Neural crest cell (in vitro differentiated cells): ENCODE measurements at places on chromosomes 5 and 9.
A peak's percentile ranks its signal among the peaks of the same experiment; 100 is the strongest.

DNA sequence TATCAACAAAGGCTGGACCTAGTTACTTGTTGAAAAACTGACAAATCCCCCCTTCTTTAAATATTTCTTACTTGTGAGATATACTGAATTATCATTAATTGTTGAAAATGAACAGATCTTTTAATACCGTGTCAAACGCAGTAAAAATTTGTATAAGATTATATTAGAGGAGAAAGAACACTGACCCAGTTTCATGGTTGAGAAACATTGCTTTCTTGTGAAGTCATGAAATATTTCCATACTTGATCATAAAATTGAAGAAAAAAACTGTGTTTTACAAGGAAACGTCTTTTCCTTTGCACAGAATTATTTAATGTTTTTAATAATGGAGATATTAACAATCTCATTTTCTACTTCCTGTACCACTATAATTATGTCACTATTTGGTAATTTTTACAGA, 45.8 kb downstream of the MOCS2 start:
- DNase-seq, result no peak

DNA sequence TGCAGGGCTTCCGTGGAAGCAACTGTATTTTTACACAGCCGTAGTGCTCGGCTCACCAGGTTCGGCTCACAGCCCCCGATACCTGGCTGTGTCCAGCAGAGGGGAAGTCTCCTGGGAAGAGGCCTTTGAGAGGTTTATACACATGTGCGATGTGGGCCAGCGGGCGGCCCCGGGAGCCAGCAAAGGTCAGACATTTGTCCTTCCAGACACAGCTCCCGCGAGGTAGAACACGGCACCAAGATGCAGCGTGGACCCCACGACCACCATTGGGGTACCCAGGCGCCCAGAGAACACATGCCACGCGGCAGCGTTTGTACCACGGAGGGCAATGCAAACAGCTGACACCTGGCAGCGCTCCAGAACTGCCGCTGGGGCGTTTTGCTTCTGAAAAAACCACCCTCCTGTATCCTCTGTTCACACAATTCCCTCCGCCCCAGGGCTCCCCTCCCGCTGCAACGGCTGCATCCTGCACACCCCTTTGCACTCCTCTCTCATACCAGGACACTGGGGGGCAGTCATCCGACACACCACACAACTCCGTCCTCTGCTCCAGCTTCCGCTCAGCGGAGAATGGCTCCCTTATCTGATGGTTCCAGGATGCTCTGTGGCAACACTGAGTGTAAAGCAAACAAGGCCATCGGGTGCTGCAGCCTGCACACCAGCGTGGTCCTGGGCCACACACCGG, 235.3 kb downstream of the SYK start:
- DNase-seq, result peak; percentile 52

GRCh38 chr5:125210242-125210947, 464.0 kb upstream of the ZNF608 start:
- DNase-seq, result no peak

DNA sequence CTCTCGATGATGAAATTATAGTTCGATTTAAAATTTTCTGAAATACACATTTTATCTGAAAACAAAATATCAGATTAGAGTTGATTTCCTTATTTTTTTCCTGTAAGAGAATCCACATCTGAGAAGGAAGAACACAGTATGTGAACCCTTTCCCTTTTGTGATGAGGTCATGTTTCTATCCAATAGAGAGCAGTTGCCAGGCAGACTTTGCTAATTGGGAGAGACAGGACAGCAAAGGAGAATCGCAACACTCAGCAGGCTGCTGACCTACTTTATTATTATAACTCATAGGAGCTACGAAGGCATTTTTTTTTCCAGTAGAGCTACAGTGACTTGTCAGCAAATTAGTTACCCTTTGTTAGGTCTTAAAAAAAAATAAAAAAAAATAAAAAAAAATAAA, 242.1 kb downstream of the HCN1 start:
- no peak for DNase-seq

- no peak for DNase-seq
Measured at GRCh38 chr9:28650327-28650726, 1077.0 kb upstream of the C9orf72 start.

- DNase-seq, result no peak
Measured at GRCh38 chr5:97093193-97093592, 49.2 kb downstream of the LIX1 start.

- no peak for DNase-seq
Measured at GRCh38 chr5:12526113-12526512, 621.9 kb upstream of the CTNND2 start.

DNA sequence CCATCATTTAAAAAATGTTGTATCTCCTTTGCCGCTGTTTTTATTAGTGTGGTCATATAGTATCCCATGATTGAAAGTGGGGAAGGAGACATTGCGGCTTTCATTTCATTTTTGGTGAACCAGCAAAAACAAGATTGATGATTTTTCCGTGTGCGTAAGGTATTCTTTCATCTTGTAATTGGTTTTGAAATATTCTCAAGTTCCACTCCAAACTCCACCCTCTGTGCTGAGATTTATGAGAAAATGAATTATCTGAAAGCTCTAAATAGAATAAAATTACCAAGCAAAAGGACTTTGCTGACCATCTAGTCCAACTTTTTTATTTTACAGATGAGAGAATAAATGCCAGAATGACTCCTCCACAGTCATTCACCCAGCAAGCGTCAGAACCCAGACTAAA, 103.1 kb upstream of the MPDZ start:
- DNase-seq, result no peak

DNA sequence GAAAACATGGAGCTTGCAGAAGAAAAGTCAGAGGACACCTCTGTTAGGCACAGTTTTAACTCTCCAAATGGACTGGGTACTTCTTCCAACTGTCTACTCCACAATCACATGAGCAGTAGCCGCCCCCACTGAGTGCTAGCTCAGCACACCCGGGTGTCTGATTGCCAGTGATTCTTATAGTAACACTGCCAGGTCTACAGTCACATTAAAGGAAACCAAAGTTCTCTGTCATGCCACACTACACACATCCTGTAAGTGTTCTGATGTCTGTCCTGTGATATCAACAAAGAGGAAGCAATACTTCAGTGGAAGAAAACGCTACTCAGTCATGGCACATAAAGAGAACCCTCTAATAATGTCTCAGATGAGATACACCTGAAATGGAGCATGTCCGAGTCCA, at the start of gene HAVCR2:
Gene HAVCR2, minus strand, starts transcription at position 69 of the 400 bp plus-strand sequence. Its CDS starts 61 bp downstream, at position 8.
- no peak for DNase-seq

- DNase-seq, result no peak
Measured at GRCh38 chr5:81994679-81995078, 22.9 kb downstream of the ATG10 start.

- DNase-seq, result no peak
Measured at GRCh38 chr5:139644001-139644456, 4.1 kb upstream of the CXXC5 start.

- no peak for DNase-seq
Measured at GRCh38 chr5:10623305-10623910, 59.5 kb downstream of the ANKRD33B start.

DNA sequence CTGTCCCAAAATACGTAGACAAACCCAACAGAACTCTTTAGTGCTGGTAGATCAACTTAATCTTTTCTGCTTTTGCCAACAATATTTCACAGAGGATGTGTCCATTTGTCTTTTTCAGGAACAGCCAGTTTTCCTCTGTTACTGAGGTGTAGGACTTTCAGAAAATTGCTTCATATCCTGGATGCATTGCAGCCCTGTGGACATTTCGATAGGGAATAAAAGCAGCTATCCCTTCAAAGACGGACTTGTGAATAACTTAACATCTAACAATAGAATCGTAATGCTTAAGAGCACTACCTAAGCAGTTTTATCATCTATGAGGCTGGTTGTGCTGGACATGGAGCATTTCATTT, 59.7 kb downstream of the PCSK1 start:
- no peak for DNase-seq

DNA sequence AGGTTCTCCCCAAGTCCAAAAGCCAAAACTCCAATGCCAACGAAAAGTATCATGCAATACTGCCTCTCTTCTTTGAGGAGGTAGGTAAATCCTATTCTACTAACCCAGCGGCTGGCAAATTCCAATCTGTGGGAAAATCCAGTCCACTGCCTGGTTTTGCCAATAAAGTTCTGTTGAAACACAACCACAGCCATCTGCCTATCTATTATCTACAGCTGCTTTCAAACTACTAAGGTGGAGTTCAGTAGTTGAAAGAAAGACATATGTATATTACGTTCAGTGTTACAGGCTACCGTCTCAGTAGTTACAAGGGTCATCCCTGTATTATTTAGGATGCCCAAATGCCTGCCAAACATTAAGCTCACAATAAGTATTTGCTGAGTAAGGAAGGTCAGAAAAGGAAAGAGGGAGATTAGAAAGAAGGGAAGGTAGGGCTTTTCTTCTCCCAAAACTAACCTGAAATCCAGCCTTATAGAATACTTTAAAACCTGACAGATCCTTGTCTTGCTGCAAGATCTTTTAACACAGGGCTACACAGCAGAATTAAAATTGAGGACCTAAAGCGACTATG, 16.2 kb downstream of the ARL15 start:
- no peak for DNase-seq

DNA sequence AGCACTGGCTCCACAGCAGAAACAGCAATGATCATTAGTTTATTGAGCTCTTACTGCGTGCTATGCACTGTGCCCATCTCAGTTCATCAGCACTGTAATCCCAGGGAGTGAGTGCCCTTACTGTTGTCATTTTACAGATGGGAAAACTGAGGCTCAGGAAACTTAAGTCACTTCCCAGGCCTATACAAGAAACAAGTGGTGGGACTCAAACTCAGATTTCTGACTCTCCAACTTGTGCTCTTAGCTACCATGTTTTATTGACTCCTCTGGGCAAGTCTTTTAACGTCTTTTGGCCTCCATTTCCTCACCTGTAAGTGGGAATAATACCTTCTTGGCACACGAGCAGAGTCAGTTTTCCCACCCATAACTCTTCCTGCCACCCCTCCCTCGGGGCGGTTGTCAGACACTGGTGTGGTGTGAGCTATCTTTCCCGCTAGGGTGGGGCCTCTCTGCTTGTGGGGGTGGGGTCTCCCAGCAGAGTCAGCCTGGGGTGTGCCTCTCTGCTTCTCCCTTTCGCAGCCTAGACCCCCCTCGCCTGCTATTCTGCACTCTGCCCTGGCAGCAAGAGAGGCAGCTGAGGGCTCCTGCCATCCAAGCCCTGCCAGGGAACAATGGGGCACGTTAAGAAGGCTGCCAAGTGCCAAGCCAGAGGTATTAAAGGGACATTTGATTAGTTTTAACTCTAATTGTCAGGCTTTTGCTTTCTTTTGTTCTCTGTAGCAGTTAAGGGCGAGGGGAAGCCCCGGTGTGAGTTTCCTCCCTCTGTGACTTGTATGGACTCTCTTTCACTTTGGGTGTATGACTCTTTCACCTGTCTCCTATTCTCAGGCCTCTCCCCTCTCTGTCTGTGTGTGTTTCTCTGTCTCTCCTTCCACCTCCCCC, 12.1 kb downstream of the GALNT10 start:
- no peak for DNase-seq

DNA sequence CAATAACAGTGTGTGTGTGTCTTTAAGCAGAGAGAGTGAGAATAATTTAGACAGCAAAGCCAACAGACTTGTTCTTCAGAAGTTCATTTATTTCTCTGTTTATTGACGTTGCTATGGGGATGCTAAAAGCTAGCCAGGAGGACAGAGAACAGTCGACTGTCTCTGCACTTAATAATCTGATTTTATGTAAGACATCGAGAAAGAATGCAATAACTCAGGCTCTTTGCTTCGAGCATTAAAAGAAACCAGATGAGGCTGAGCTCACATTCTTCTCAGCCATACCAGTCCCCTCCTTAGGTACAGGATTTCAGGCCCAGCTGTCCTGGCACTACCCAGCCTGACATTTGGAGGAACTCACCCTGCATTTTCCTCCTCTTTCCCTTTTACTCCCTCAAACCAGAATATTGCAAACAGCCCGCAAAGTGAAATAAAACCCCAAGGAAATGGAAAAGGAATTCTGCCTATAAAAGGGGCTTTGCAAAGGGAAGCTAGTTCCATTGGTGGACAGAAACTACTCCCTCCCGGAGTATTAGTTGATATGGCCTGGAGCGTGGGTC, 44.5 kb upstream of the DPYSL3 start:
- no peak for DNase-seq

DNA sequence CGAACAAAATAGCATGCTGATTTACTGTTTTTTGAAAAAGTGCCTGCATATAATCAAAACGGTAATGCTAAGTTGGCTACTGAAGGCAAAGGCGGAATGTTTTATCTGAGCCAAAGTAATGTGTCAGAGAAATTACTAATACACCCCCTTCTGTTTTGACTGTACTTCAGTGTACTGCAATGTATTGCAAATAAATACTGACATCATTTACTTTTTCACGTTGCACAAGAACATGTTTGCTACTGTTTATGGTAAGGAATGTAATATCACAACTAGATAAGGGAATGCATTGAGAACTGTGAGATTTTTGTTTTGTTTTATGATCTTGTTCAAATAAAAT, 813 bp upstream of the AGTPBP1 start:
- DNase-seq, result no peak

- no peak for DNase-seq
Measured at GRCh38 chr9:111937781-111938426, 41.3 kb downstream of the UGCG start.

GRCh38 chr9:21030389-21031035, 928 bp downstream of the HACD4 start:
- no peak for DNase-seq

DNA sequence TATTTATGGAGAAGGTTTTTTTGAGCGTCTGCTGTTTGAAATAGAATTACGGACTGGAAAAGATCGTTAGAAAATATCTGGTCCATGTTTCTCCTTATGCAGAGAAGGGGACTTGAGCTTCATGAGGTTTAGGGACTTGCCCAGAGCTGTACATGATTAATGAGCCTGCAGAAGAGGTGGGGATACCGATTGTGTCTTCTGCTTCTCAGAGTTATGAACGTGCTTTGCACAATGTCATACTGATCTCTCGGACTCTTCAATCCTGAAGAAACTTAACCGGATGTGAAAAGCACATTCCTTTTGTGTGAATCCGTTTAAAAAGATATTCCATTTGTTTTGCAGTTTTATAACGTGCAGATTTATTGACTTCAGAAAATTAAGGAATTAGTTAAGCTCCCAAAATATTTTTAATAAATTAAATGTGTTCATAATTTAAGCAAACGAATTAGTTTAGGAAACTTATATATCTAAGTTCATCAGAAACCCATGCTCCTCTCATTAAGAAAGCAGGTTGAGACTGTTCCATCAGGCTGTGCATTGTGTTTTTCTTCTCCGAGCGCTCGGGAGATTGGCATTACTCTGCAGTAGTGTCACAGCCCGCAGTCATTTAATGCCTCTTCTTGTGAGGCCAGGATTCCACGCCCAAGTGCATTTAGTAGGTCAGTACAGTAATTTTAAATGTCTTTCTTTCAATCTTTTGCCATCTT, 40.8 kb upstream of the MEF2C start:
- DNase-seq, result no peak

DNA sequence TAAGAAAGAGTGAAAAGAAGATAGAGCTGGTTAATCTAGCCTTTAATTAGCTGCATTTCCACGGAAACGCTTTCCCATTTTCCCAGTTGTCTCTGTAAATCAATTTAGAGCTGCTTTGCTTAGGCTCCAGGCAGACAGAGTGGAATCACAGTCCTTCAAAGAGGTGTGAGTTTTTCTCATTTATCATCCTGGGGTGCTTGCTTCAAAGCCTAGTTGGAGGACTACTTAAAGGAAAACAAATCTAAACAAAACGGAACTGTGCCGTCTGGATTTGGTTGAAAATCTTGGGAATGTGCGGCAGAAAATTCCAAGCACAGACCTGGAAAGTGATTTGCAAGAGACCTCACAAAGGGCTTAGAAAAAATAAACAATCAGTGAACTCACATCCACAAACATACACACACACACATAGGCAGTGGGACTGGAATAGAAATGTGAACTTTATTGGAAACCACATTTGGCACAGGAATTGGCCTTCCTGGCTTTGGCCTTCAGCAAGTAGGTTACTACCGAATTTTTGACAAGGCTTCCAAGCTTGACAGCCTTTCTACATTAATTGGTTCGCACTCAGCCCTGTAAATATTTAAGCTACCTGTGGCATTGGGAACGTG, 235.2 kb upstream of the SLC24A2 start:
- DNase-seq, result no peak
